ENCODE measurements at places on chromosomes 11 and 22.

DNA sequence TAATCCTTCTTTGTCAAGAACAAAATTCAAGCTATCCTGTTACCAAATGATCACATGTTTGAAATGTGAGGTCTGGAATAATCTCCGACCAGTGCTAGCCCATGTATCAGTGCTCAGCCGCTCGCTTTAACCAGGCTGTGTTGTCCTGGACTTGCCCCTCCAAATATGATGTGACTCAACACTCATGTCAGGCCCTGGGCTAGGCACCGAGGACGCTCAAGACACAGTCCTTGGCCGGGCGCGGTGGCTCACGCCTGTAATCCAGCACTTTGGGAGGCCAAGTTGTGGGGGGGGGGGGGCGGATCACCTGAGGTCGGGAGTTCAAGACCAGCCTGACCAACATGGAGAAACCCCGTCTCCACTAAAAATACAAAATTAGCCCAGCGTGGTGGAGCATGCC is 54.1 kb upstream of the WNT7B start:
- DNase-seq = no peak

DNA sequence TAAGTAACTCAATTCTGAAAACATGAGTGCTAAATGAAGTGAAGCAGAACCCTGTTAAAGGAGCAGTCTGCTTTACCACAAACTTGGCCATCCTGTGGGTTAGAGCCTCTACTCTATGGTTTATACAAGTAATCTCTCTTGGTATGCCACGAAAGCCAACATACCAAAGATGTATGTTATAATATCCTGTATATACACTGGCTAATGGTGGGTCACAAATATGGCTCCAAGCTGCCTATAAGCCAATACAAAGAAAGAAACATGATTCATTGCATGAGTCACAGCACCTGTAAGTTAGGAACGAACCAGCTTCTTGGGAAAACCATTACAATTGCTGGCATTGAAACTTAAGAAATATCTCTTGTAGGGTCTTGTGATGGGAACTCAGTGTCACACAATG is 16.1 kb downstream of the XRRA1 start:
- no peak for DNase-seq

DNA sequence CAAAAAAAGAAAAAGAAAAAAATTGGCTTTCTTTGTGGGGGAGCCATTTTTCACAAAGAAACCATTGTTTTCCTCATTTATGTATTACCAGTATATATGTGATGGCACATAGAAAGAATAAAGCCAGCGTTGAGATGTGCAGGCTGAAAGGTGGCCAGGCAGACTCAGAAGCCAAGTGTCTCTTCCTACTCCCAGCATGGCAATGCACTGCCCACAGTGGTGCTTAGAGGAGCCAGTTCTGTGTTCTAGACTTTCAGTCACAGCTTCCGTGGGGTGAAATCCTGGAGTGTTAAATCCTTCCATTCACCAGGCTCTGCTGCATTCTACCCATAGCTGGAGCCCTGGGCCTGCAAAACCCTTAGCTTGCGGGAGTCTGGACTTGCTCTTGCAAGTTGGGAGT is 18.9 kb downstream of the SNAP29 start:
- no peak for DNase-seq

GRCh38 chr22:46202897-46203600 is 47.0 kb downstream of the CDPF1 start:
- DNase-seq = no peak

- no peak for DNase-seq
These were observed 12.1 kb upstream of the ARHGAP8 start for GRCh38 chr22:44740307-44740706.

DNA sequence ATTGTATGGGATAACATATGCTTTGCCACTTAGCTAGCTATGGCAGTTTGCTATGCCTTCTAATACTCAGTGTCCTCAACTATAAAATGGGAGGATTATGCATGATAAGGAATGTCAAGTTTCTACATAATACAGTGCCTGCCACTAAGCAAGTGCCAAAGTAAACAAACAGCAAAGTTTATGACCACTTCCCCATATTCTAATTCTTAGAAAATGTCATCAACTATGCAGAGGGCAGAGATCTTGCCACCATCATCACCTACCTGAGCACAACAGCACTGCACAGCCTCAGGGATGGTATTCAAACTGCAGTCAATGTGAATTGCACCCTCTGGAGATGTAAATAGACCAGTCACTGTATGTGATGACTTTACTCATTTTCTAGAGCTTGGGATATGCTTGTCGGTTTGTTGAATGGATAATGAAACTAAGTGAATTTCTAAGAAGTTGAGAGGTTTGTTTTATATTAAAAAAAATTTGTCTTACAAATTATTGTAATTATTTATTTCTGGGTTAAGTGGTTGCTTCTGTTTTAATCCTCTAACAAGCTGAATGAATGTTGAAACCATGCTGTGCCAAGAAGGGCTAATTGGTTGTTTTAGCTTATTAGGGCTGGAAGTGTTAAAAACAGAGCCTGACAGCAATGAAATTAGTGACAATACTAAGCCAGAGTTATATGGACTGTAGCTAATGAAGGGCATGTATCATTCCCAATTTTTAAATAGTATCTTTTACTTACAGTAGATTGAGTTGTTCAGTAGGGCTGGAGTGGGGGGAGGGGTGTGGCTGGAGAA is 398.4 kb downstream of the CNTN5 start:
- DNase-seq = no peak

DNA sequence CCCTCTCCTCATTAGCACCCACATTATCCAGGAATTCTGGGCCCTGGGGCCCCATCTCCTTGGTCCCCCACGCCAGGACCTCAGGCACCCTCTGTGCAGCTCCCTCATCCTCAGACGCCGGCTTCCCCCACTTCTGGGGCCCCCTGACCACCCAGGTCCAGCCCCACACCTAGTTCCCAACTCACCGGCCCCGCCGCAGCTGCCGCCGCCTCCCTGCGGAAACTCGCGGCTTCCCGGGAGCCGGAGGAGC is at the start of gene PCSK7:
PCSK7 (minus strand) TSS at position 232 of the 250 bp plus-strand sequence. CDS start 2,229 bp downstream, outside the sequence.
- DNase-seq = no peak
